ENCODE measurements at places on chromosomes 3 and 15.

- no peak for DNase-seq
These were observed 428.2 kb downstream of the NLGN1 start for GRCh38 chr3:173825730-173826129.

- DNase-seq, result no peak
These were observed 31.8 kb downstream of the PLD1 start for GRCh38 chr3:171778493-171778892.

- DNase-seq, result no peak
These were observed 137.4 kb downstream of the CMSS1 start for GRCh38 chr3:99954914-99955644.

DNA sequence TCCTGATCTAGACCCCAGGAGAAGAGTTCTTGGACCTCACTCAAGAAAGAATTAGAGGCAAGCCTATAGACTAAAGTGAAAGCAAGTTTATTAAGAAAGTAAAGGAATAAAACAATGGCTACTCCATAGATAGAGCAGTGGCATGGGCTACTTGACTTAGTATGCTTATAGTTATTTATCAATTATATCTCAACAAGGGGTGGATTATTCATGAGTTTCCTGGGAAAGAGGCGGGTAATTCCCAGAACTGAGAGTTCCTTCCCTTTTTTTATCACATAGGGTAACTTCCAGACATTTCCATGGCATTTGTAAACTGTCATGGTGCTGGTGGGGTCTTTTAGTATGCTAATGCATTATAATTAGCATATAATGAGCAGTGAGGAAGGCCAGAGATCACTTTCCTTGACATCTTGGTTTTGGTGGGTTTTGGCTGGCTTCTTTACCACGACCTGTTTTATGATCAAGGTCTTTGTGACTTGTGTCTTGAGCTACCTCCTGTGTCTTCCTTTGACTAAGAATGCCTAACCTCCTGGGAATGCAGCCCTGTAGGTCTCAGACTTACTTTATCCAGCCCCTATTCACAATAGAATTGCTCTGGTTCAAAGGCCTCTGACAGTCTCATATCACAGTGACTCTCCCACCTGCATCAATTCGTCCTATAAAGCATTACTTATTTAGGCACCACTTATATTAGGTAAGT is 35.3 kb upstream of the PLSCR2 start:
- no peak for DNase-seq

DNA sequence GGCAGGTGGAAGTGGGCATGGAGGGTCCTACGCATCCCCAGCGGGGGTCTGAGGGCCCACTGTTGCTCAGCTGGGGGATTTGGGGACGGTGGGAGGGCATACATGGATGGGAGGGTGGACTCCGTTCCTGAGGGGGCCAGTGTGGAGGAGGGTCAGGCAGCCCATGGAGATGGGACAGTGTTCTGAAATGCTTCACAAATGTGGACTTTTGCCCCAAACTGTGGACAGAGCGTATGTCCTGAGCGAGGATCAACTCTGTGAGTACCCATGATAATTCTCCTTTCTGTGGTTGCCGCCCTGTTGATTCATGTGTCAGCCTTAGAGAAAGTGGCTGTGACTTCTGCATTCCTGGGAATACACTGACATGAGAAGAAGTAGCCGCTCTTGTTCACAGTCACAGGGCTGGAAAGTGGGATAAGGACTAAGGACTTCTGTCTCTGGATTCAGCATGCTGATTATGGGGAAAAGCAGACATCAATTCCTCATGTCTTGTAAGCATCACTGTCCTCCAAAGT is 33.4 kb downstream of the SMAD3 start:
- no peak for DNase-seq

DNA sequence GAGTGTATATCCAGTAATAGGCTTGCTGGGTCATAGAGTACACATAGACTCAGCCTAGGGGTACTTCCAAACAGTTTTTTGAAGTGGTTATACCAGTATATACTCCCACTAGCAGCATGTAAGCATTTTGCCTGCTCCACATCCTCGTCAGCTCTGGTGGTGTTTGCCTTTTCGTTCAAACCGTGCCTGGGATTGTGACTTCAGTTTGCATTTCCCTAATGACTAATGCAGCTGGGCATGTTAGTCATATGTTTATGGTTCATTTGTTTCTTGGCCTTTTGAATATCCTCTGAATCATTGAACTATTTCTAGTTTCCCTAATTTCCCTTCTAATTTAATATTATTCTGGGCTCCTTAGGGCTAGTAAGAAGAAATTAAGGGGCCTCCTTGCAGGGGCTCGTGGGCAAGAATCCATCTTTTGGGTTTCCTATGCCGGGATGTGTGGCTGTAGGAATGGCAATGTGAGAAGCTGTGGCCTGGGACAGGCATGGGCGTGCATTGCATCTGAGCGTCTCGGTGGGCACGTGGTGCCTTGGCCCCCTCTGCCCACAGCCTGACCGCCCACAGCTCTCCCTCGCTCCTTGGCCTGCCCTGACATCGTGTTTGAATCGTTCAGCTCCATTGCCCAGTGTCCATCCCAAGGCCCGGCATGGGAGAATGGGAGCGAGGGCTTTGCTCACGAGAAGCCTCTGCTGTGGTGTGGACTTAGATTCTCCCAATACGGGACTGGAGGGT is 26.4 kb downstream of the FAH start:
- DNase-seq, result no peak

DNA sequence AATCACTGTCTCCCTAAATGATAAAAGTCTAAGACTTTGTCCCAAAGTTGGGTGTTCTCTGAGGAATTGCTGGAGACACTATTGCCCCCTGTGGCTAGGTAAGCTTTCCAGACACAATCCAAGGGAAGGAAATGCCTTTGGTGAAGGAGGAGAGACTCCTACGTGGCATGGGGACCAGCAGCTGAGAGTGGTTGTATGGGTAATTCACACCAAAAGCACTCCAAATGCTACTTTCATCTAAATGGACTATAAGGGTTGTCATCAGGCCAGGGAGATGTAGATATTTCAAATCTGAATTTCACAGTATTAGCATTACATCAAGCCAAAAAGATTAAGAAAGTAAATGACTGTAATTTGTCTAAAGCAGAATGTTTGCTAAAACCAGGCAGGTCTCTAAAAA is 400.8 kb upstream of the THBS1 start:
- no peak for DNase-seq

GRCh38 chr3:38966811-38967692 is 84.7 kb downstream of the SCN11A start:
- no peak for DNase-seq

DNA sequence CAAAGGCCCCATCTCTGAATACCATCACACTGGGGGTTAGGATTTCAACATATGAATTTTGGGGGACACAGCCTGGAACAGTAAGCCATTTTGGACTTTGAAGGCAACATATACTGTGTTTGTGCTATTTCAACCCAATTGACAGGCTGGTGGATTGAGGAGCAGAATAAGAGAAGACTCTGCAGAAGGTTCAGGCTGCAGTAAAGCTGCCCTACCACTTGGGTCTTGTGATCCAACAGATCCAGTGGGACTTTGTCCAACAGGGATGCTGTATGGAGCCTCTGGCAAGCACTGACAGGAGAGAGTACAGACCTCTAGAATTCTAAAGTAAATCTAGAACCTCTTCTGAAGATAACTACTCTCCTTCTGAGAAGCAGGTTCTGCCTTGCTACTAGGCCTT is 1.1 kb upstream of the BCL2L10 start:
- no peak for DNase-seq

- no peak for DNase-seq
These were observed 175.2 kb downstream of the LSAMP start for GRCh38 chr3:116270056-116270455.
